ENCODE measurements at places on chromosomes 16 and 17.

DNA sequence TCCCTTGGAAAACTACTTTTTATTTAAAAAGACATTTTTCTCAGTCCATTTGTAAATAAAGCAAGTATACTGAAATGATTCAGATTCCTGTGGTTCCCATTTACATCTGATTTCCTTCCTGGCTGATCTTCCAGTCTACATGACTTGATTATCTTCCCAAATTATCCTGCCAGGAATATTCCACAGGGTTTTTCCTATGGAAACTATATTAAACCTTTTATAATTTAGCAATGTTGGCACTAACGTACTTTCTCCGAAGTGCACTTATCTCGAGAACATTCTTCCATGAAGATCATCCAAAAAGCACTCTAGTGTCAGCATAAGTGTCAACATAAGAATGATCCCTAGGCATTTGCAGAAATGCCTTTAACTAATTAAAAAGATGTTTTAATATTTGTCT lies 347.7 kb upstream of the KIF2B start:
- no peak for DNase-seq

- DNase-seq, result no peak
Observed at GRCh38 chr16:73233846-73234424, 186.0 kb upstream of the ZFHX3 start.

DNA sequence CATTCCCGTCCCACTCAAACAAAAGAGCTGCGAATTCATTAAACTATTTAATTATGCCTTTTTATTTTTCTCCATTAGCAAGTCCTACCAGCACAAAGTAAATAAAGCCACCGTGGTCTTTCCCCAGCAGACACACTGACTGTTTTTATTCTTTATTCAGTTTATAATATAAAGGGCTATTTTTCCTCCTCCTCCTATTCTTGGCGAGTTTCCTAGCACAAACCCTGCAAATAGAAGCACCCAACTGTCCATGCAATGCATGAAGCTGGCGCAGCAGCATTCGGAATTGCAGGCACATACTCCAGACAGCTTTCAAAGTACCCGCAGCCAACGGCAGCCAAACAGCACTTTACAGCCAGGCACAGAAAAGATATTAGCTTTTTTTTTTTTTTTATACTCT lies 583.4 kb upstream of the PSMD7 start:
- DNase-seq, result no peak

DNA sequence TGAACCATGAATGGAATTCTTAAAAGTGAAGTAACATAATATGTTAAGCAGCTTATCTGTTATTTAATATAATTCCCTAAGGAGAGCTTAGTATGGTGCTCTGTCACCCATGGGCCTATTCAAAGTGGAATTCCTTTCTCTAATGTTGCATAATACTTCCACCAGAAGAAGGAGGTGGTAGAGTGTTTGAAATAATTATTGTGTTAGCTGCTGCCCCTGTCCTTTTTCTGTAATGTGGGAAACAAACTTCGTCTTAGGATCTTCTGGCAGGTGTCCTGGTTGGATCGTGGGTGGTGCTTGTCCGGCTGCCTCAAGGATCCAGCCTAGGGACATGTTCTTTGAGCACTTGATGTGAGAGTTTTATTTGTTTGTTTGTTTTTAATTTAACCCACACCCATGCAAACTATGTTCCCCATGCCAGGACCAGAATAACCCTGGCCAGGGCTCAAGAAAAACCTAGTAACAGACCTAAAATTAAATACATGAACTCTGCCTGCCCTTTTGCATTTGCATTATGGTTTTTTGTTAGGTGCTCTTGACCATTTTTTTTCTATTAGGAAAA lies 46.1 kb downstream of the ZNRF1 start:
- DNase-seq, result peak; percentile 12

DNA sequence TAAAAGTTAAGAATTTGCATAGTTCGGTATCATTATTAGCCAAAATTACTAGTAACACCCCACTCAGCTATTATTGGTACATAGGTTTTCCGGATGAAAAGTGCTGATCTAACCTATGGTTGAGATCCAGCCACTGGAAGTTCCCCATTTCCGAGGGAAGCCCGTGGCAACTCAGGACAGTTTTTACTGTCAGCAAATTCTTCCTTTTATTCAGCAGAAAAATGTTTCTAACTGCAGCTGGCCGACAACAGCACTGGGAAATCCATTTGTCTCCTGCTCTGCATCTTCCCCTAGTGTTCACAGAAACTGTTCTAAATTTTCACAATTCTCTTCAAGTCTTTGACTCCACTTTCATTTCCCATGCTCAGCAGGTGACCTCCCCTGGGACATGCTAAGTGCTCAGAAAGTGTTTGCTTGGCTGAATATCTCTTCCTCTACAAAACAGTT lies 15.5 kb upstream of the MMD start:
- no peak for DNase-seq

GRCh38 chr17:12342609-12343435 lies 322.1 kb downstream of the MAP2K4 start:
- no peak for DNase-seq

GRCh38 chr17:42484304-42484703 lies 25.6 kb downstream of the ATP6V0A1 start:
- DNase-seq, result peak; percentile 83

- no peak for DNase-seq
Observed at GRCh38 chr17:57084361-57084801, 665 bp upstream of the AKAP1 start.

DNA sequence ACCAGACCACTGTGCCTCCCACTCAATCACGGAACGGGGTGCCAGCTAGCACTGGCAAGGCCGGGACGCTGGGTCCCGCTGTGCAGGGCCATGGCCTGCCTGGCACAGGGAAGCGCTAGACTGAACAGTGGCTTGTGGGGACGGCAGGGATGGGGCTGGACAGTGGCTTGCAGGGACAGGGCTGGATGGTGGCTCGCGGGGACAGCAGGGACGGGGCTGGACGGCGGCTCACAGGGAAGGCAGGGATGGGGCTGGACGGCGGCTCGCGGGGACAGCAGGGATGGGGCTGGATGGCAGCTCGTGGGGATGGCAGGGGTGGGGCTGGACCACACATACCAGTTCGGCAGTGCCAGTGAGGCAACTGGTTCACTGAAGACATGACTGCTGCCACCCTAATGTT lies 32.6 kb downstream of the LMF1 start:
- DNase-seq, result no peak

GRCh38 chr17:82807101-82807500 lies 32.7 kb downstream of the ZNF750 start:
- no peak for DNase-seq

DNA sequence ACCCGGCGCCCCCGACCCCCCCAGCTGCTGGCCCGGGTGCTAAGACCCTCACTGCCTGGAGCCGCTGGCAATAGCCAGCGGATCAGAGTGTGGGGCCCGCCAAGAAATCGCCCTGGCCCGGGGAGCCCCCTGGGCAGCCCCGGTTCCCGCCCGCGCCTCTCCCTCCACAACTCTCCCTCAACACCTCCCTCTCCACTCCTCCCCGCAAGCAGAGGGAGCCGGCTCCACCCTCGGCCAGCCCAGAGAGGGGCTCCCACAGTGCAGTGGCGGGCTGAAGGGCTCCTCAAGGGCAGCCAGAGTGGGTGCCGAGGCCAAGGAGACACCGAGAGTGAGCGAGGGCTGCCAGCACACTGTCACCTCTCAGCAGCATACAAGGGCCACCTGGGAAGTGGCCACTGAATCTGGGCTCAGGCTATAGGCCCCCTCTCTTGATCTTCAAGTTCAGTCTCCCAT lies 385.5 kb downstream of the SEC14L1 start:
- DNase-seq, result no peak

- DNase-seq, result peak; percentile 87
Observed at GRCh38 chr17:49193513-49194296, 16.7 kb downstream of the GNGT2 start.

- DNase-seq, result no peak
Observed at GRCh38 chr16:11679941-11680911, 12.0 kb downstream of the SNN start.

DNA sequence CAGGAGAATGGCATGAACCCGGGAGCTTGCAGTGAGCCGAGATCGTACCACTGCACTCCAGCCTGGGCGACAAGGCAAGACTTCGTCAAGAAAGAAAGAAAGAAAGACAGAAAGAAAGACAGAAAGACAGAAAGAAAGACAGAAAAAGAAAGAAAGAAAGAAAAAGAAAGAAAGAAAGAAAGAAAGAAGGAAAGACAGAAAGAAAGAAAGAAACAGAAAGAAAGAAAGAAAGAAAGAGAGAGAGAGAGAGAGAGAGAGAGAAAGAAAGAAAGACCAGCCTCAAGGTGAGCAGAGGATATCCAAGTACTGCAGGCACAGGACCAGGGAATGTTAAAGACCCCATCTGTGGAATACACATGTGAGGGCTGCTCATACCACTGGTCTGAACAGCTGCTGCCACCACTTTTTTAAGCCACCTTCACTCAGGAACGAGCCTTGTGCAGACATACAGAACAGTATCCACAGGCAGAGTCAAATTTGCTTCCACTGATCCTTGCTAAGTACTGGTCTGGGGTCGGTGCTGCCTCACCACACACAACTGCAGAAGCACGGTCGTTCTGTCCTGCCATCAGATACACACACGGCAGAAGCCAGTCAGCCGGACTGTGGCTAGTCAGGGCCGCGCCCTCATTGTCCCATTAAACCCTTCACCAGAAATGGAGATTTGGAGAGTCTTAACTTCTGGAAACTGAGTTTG lies 7.7 kb downstream of the RAB5C start:
- no peak for DNase-seq

DNA sequence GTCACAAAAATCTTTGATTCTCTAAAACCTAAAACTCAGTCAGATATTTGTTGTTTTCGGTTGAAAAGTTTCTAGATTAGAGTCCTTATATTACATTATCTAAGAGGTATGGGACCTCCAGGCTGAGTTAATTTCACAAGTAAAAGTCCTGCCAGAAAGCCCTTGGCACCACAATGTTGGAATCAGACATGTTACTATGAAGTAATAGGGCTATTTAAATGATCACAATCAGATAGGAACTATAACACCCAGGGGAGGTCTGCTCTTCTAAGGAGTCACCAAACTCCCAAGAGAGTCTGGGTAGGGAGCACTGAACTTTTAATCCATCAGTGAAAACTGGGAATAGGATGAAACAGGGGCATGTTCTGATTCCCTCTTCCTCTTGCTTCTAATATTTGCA lies 54.2 kb downstream of the WIPI1 start:
- DNase-seq, result no peak

DNA sequence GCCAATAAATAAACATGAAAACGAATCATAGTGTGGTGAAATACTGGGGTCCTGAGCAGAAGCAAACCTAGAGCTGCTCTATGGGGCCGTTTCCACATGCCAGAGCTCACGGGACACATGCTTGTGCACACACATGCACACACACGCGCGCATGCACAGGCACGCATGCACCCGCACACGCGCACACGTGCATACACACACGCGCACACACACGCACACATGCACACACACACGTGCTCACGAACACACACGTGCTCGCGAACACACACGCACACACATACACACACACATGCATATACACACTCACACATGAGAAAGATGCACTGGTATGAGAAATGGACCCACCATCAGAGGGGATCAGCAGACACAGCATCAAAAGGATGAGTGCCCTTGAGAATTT lies 52.2 kb upstream of the DNAJA2 start:
- DNase-seq, result no peak

DNA sequence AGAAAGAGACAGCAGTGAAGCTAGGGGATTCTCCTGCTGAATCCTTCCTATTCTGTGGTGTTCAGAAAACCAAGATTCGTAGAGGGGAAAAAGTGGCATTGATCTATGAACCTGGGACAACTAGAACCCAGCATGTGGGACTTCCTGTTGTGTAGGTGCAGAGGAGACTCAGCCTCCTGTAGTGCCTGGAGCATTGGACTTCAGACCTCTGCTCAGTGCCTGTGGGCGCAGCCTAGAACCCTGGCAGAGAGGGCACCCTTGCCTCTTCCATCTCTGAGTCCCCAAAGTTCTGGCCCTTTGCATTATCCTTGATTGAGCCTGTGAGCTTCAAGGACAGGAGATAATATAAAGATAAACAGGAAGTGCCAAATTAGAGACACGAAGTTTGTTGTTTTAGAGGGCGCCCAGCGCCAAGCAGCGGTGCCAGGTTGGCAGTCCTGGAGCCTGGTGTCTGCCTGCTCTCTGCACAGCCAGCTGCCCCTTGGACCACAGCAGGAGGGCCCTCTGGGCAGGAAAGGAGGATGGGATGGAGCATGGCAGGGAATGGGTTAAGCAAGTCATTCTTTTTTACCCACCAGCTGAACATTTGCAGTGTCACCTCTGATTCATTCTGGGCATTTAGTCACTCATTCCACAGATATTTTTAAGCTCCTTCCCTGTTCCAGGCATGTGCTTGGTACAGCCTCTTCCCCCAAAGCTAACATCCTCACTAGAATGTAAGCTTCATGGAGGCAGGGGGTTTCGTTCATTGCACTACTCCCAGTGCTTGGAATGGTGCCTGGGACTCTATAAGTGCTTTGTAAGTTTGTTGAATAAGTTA lies 11.9 kb upstream of the SP6 start:
- DNase-seq, result no peak

DNA sequence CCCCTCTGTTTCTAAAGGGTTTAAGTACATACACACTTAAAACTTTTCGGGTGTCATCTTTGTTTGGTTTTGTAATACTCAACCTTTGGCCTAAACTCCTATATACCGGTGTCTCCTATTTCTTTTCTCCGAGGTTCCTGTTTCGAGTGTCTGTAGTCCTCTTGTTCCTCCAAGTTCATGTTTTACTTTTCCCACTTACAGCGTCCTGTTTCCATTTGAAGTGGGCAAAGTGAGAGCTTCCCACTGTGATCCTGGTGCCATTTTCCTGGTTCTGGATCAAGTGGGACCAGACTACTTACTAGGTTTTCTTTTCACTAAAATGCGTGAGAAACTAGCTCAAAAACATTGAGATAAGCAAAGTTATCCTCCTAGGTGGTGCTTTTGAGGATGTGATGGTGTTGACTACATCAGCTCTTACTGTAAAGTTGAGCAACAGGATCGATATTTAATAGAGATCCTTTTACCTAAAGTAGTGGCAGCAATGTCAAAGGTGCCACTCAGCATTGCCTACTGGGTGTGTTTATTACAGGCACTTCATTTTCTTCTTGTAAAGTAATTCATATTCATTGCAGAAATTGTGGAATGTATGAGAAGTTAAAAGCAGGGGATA lies 1.3 kb downstream of the PSMD3 start:
- peak; percentile 6 for DNase-seq

DNA sequence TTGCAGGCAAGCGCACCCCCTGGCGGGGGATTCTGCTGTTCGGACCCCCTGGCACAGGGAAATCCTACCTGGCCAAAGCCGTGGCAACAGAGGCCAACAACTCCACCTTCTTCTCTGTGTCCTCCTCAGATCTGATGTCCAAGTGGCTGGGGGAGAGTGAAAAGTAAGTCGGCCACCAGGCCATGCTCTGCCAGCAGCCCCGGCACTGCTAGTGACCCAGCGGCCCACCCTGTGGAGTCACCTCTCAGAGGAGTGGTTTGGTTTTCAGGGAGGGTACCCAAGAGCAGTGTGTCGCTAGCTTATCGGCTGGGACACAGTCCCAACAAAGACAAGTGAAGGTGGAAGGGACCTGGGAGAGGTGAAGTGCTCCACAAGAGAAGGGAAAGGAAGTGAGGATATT lies 8.2 kb downstream of the VPS4A start:
- no peak for DNase-seq

- no peak for DNase-seq
Observed at GRCh38 chr17:48333034-48333530, 96.9 kb downstream of the SKAP1 start.

All from hematopoietic multipotent progenitor cell treated with erythropoietin and hydrocortisone succinate and interleukin-3 and kit ligand, for 8 days (in vitro differentiated cells).